ENCODE measurements at places on chromosomes 5 and 9. TPM values are rescaled to one million over a fixed set of nuclear protein-coding genes. Genes with fewer than 3 reads are reported as not detected.

- H3K4me1 ChIP-seq, result no peaks in the 10 kb centered on the region
- H3K4me3 ChIP-seq, result no peak overlapping the region
- no peak overlapping the region for H3K27ac ChIP-seq
Observed at GRCh38 chr5:107295914-107296313, 374.8 kb downstream of the EFNA5 start.

The ARHGEF39 gene
- 2.6 TPM for total RNA-seq

DNA sequence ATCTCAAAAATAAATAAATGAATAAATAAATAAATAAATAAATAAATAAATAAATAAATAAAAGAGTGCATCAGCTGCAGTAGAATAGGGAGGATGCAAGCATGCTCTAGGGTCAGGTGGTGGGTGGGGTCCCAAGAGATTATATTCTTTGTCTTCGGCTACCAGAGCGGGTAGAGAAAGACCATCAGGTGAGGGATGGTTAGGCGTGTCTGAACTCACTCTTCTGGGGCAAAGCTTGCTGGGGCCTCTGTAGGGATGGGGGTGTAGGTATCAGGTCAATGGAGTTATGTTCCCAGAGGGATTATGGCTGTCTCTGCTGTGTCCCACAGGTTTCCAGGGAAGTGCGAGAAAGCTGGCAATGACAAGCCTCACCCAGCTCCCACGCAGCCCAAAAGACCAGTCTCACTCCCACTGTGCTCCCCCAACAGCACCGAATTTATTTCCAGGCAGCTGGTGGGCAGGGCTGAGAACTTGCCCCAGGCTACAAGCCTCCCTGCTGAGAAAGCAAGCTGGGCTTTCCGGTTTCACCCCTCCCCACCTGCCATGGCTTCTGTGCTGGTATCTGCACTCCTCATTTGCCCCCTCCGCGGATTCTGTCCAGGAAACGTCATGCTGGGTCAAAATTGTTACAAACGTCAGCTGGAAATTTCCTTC is 180.8 kb downstream of the LURAP1L start:
- no peak overlapping the region for H3K4me3 ChIP-seq
- no peaks in the 10 kb centered on the region for H3K27me3 ChIP-seq
- H3K4me1 ChIP-seq, result peaks cover 11% of the 10 kb centered on the region
- peak; percentile 18 for DNase-seq

DNA sequence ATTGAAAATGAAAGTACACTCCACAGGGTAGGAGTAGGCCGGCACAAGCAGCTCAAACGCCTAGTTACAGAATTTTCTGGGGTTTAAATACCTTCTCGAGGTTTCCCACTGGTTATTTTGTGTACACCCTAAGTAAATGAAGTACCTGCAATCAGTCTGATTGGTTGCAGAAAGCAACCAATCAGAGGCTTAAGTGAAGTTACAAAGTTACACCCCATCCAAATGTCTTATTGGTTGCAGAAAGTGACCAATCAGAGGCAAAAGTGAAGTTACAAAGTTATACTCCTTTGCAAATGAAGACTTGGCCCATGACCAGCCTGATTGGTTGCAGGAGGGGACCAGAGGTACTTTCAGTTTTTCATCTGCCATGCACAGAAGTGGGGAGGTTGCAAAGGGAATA is 33.2 kb upstream of the ERAP2 start:
- H3K27ac ChIP-seq, result no peak overlapping the region
- DNase-seq, result no peak
- no peak overlapping the region for H3K4me3 ChIP-seq
- H3K27me3 ChIP-seq, result no peaks in the 10 kb centered on the region
